ENCODE measurements at places on chromosomes 3 and 15.

DNA sequence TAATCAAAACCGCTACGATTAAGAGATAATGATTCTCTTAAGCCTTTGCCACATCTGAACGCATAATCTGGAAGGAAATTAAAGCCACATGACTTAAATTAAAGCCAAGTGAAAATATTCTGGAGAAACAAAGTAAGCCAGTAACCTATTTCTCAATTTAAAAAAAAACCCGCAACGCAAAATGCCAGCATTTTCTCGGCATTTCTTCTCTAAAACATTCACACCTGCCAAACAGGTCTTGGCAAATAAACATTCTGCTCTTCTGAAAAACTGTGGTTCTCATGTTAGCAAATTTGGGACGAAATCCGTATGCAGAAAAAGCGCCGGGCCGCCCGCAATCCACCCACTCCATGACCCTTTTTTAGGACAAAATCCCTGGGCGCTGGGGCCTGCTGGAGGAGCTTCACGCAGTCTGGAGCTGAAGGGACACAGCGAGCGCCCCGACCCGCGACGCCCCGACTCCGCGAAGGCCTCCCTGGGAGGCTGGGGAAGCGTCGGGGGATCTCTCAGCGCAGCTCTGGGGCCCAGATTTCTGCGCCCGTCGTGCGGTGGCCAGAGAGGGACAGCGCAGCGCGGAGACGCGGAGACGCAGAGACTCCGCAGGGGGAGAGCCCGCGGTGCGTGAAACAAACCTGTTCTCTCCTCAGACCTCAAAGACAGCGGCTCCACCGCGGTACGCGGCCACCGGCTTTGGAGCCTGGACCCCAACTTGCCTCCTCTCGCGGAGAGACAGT lies 471 bp downstream of the NKIRAS1 start:
- no peak for DNase-seq

- no peak for DNase-seq
These were observed 9.1 kb upstream of the USP3 start for GRCh38 chr15:63495343-63495742.

DNA sequence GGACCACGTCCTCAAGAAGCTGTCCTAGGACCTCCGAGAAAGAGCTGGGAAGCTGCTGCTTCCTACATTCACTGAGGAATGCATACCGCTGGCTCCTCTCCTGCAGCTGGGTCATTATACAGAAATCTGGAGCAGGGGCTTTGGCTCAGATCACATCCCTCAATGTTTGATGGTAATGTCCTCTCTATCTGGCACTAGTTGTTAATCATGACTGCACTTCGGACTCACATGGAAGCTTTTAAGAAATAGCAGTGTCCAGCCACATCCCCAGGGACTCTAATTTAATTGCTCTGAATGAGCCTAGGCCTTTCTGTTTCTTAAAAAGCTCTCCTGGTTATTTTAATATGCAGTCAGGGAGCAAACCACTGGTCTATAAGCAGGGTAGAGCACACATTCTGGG lies 25.7 kb upstream of the MYRIP start:
- no peak for DNase-seq

DNA sequence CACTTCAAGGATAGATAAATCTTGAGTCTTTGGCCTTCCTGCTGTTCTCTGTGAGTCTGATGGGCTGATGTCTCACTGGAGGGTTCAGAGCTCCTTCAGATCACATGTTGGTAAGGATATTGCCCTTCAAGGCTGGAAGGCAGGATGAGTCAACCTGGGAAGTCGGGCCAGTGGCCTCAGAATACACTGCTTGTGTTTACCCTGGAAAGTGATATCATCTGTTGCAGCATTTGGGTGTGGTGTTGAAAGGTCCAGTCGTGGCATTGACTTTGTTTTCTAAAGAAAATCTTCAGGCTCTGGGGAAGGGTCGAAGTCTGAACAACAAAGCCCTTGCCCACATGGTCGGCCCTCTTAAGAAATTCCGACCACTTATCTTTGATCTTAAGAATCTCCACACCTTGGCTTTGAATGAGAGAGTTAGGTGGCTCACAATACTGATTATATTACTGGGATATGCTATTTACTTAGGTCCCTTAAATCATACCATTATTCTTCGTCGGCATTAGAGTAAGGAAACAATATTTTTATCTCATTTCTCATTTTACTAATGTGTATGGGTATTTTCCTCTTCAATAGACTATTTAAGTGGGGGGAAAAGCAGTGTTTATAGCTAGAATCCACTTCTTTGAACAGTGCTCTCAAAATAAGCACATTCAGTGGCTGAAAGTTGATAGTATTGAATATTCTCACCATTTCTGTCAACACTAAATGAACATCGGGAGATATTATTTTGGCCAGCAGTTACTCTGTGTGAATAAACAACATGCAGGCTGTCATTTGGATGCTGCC lies 303.9 kb upstream of the RASGRP1 start:
- peak; percentile 88 for DNase-seq

Measured in A549 (cell line).